ENCODE measurements at places on chromosomes 12 and 14.

DNA sequence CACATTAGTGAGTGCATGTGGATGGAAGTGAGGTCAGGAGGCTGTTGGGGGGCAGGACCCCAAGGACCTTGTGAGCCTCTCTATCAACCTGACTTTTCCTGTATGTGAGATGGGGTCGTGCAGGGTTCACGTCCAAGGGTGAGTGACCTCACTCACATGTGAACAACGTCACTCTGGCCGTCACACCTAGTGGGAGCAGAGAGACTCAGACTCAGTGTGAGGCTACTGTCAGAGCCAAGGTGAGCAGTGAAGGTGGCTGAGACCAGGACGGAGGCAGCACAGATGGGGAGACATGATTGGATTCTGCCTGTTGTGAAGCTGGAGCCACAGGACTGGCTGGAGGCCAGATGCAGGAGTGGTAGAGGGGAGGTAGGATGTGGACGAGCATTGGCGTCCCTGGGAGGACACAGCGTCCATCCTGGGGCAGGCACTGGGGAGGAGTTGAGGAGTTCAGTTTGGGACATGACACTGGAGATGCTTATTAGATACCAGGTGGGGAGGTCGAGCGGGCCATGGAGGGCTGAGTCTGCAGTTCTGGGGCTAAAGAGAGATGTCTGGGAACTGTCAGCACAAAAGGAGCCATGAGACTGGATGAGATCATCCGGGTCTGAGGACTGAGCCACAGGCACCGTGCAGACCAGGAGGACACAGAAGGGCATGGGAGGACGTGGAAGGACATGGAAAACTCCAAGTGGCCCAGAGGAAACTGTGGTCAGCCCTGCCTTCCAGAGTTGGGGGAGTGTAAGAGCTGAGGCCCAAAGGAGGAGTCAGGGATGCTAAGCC is 92.8 kb downstream of the LGMN start:
- DNase-seq = no peak

- no peak for DNase-seq
Measured at GRCh38 chr12:18057051-18057450, 32.9 kb downstream of the RERGL start.

- DNase-seq = no peak
Measured at GRCh38 chr12:1616233-1617066, 12.6 kb upstream of the WNT5B start.

GRCh38 chr12:132604151-132604618 is 6.2 kb downstream of the LRCOL1 start:
- no peak for DNase-seq

DNA sequence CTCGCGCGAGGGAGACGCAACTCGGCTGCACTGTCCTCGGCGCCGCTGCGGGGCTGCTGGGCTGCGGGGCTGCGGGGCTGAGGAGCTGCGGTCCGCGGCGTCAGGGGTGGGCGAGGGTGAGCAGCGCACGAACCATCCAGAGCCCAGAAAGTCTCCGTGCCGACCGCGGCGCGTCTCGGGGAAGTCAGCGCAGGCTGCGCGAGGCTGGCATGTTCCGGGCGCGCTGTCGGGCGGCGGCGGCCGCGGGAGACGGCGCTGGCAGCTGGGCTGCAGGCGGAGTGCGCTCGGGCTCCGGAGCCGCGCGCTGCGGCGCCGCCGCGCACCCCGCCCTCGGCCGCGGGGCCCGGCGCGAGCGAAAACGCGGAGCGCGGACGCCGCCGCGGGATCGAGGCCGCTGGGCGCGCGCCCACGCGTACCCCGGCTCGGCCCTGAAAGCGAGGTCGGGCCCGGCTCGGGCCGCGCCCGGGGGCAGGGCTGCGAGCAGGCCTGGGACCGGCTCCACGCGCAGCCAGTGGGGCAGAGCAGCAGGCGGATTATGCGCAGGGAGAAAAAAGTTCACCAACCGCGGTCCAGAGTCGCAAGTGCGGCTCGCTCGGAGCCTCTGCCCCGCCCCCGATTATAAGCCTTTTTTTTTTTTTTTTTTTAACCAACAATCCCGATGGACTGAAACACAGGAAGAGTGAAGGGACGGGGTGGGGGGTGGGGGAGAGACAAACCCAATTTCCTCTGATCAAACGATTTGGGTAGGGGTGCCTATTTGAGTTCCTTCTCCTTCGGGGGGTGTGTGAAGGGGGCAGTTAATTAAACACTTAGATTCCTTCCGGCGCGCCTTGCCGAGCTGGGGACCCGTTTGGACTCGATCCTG is at the start of gene PRICKLE1:
TSS of gene PRICKLE1 (minus strand) at position 282 of the 865 bp plus-strand sequence. CDS start 117,230 bp downstream, outside the sequence.
- peak; percentile 25 for DNase-seq

GRCh38 chr12:14283489-14284144 is 81.9 kb upstream of the ATF7IP start:
- no peak for DNase-seq

GRCh38 chr12:23098517-23098916 is 473.5 kb downstream of the ETNK1 start:
- no peak for DNase-seq

DNA sequence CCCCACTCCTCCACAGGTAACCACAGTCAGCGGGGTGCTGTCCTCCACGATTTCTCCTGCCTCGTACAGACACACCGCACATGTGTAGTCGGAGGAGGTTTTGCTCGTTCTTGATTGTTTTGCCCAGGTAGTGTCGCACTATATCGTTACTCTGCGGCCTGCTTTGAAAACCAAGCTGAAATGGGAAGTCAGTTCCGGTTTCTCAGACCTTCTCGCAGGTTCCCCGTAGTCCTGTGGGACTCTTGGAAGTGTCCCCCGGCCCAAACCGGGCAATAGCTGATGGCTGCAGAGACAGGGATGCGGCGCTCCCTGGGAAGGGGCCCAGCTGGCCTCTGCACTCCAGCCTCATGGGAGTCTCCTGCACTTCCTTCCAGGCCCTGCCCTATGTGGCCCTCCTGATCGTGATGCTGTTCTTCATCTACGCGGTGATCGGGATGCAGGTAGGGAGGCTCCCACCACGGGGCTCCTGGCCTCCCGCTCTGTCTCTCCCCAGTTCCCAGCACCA is 141.3 kb upstream of the FKBP4 start:
- no peak for DNase-seq

- DNase-seq = peak; percentile 13
Measured at GRCh38 chr14:28596391-28596790, 170.2 kb upstream of the FOXG1 start.

DNA sequence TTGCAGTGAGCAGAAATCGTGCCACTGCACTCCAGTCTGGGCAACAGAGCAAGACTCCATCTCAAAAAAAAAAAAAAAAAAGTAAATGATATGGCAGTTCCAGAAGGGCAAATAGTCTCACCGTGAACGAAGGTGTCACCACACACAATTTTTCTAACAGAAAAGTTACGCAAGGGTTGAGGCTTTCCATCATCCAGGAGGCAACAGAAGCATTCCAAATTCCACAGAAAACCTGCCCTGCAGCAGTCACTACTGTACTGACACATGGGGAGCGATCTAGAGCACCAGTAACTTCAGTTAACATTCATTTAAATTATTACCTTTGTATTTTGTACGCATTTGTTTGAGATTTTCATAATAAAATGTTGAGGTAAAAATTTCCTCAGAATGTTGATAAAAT is 24.8 kb downstream of the TMCC3 start:
- no peak for DNase-seq

DNA sequence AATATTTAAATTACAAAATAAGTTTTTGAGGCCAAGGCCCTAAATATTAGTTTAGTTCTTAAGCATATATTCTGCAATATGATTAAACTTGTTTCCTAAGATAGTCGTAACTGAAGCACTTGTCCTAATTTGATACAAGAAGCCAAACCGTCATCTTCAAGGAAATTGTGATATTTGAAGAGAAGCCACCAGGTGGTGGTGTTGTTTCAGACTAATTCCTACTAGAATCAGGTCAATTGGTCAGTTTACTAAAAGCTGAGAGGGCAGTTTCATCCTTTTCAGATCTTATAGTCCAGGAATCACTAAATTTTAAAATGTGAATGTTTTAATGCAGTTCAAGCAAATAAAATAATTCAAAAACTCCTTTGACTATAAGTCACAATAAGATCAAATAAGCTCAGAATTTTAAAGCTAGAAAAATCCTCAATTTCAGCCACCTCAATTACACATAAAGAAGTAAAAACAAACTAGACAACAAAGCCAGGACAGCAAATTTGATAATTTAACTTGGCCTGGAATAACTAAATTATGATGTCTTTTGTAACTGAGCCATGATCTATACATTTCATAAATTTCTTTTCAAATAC is 7.1 kb upstream of the ARL1 start:
- DNase-seq = peak; percentile 60

- no peak for DNase-seq
Measured at GRCh38 chr14:51628238-51628637, 23.5 kb upstream of the FRMD6 start.
